Spinal cord (tissue), 10 donors: ENCODE measurements at places on chromosomes 4 and X. TPM values are rescaled to one million over a fixed set of nuclear protein-coding genes. Genes with fewer than 3 reads are reported as not detected.

ZNF41 gene
- 14.2 TPM for total RNA-seq

NSUN7 gene
- total RNA-seq: 6.0 TPM

BANK1 gene
- total RNA-seq: 0.61 TPM

MRFAP1 gene
- total RNA-seq: 128 TPM

DNA sequence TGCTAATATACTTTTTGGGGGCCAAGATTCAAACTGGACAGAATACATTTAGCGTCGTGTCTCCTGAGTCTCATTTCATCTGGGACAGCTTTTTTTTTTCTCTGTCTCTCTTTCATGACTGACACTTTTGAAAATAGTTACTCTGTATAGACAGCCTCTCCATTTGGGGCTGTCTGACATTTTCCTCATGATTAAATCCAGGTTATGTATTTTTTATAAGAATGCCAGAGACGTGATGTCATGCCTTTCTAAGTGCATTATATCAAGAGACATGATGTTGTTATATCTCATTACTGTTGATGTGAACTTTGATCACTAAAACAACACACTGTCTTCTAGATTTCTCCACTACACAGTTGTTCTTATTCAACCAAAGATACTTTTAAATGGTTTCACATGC, 199.0 kb downstream of the BANK1 start:
- DNase-seq: no peak

DNA sequence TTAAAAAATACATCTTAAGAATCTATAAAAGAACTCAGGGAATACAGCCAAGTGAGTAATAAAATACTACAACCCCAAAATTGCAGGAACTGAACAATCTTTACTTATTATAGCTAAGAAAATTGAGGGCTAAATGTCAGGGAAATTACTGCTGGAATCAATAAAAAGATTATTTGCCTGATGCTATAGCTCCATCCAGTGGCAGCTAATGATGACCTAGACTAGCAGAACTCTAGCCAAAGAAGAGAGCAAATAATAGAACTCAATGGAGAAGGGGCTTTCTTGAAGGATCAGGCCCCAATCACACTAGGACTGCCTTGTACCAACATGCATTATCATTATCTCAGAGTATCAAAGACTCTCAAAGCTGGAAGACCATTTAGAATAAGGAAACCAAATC, 85.0 kb upstream of the FAM241A start:
- no peak for DNase-seq

GRCh38 chrX:48934581-48935300, 15.9 kb upstream of the PIM2 start:
- no peak for DNase-seq

- peak; percentile 5 for DNase-seq
These were observed 120.6 kb downstream of the KDR start for GRCh38 chr4:55004831-55005230.

- no peak for DNase-seq
These were observed 392.6 kb upstream of the EPHA5 start for GRCh38 chr4:66062921-66063320.

DNA sequence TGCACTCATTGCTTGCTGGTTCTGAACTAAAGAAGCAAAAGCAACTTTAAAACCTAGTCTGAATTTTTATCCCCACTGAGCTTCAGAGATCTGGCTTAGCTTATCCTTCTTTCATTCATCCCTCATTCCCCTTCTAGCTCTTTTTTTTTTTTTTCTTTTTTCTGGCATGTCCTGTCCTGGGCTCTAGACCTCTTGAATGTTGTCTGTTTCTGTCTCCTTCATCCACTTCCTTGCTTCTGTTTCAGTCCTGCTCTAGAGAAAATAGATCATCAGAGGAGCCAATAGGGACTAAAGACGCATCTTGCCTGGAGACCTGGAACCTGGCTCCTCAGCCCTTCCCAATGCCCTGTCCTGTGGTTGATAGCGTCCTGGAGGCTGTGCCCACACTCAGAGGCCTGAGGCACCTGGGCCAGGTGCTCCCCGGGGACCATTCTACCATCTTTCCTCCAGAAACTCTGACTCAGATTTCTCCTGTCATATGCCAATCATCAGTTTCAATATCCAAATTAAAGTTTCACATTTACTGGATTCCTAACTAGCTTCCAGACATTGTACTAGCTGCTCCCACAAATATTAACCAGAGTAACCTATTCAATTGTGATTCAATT, 115.7 kb upstream of the GATB start:
- no peak for DNase-seq
